ENCODE measurements at places on chromosomes 5 and 9. TPM values are rescaled to one million over a fixed set of nuclear protein-coding genes. Genes with fewer than 3 reads are reported as not detected.

The PCDHGA10 gene
- 1.3 TPM for polyA plus RNA-seq

The TMEM8B gene
- polyA plus RNA-seq = 2.7 TPM

GRCh38 chr9:101664453-101664852 lies 69.7 kb upstream of the PPP3R2 start:
- DNase-seq = no peak

GRCh38 chr9:136648751-136649150 lies 14.0 kb upstream of the EGFL7 start:
- DNase-seq = no peak

- no peak for DNase-seq
These were observed 135.9 kb downstream of the GCNT1 start for GRCh38 chr9:76594764-76595424.
